ENCODE measurements at places on chromosomes 11 and 22. TPM values are rescaled to one million over a fixed set of nuclear protein-coding genes. Genes with fewer than 3 reads are reported as not detected.
A peak's percentile ranks its signal among the peaks of the same experiment; 100 is the strongest.

- DNase-seq: peak; percentile 50
These were observed 112.8 kb downstream of the WNT7B start for GRCh38 chr22:45863981-45864751.

The TSGA10IP gene
- polyA plus RNA-seq: not detected

- no peak for DNase-seq
These were observed 162.8 kb downstream of the RAB38 start for GRCh38 chr11:88012456-88012855.

DNA sequence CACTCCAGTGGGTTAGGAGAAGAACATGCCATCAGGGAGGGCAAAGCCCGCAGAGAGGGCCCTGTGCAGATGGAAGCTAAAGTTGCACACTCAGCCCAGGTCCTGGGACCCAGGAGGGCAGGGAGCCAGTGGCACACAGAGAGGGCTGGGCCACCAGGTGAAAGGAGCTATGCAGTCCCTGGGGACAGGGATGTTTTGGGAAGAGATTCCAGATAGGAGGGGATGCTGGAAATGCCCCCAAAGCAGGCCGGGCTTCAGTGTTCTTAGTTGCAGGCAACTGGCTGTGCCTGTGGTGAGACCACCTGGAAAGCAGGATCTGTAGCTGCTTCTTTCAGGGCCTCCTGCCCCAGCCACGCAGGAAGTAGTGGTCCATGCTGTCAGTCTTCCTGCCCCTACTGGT, 19.6 kb downstream of the ANKK1 start:
- DNase-seq: no peak

The KCNE3 gene
- 0.51 TPM for polyA plus RNA-seq

- no peak for DNase-seq
These were observed 4.8 kb downstream of the SAAL1 start for GRCh38 chr11:18100926-18101656.

DNA sequence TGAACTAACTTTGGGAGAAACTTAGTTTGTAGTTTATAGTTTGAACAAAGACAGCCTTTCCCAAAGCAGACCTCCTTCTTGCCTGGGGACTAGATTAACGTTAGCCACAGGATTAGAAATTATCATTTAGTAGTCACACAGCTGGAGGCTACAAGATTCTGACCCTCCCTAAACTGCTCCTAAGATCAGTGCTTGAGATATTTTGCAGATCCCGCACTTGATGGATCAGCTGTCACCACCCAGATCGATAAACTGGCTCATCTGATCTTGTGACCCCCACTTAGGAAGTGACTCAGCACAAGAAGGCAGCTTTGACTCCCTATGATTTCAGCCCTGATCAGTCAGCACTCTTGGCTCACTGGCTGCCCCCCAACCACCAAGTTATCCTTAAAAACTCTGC, 1.6 kb downstream of the SLC22A24 start:
- DNase-seq: no peak

GRCh38 chr22:35102663-35103062, 36.7 kb downstream of the ISX start:
- no peak for DNase-seq

All from endothelial cell of umbilical vein (primary cell).